ENCODE measurements at places on chromosomes 16 and 17.
A peak's percentile ranks its signal among the peaks of the same experiment; 100 is the strongest.

DNA sequence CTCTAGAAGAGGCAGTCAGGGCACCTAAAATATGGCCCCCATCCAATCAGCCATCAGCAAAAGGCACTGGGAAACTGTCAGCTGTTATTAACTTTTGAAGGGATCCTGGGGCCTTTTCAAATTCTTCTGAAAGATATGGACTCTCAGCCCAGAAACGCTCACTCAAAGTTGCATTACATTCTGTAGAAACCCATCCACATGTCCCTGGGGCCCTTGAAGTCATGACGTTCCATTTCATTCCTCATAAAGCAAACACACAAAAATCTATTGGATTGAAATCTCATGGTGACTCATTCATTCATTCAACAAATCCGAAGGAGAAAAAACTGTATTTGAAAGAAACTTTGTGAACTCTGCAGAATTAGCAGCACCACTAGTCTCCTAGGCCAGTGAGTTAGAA is 215.3 kb downstream of the C16orf95 start:
- no peak for DNase-seq

DNA sequence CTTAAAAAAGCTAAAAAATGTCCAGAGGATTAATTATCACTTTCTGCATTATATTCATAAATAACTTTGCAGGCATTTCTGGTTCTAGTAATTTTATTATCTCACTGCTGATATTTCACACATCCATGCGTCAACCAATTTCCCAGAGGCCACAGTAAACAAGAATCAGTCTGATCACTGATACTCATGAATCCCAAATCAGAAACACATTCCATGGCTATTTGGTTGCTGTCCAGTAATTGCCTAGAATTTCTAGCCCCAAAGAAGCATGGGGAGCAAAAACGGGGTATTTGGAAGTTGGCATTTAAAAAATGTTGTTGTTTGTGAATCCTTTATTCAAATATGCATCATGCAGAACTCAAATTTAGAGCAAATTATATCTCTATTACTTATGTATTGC is 244.8 kb downstream of the CDH8 start:
- no peak for DNase-seq

- no peak for DNase-seq
These were observed 190.7 kb downstream of the AXIN2 start for GRCh38 chr17:65370669-65371131.

- no peak for DNase-seq
These were observed 81.2 kb downstream of the LMF1 start for GRCh38 chr16:889586-889985.

DNA sequence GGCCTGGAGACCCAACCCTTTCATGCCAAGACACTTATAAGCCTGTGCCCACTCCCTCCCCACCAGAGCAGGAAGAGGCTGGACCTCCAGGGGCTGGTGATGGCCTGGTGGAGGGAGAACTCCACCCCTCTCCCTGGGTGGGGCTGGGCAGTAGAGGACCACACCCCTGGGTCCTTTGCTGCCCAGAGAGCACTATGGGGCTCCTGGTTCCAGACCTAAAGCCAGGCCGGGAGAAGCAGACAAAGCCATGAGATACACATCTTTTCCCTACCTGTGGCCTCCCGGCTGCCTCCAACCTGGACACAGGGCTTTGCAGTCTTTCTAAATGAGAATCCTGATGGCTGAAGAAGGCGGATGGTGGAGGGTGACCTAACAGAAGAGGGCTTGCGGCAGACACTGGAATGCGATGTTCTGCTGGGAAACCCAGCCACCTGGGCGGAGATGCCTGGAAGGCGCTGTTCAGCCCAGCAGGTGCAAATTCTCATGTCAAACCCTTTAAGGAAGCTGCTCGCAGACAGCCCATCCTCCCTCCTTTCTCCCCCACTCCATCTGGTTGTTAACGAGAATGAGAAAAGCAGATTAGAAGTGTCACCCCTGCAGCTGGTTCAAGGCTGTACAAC is 43.9 kb upstream of the KIFC3 start:
- DNase-seq, result no peak

- DNase-seq, result peak; percentile 42
These were observed 4.0 kb upstream of the IL17C start for GRCh38 chr16:88634141-88634993.

DNA sequence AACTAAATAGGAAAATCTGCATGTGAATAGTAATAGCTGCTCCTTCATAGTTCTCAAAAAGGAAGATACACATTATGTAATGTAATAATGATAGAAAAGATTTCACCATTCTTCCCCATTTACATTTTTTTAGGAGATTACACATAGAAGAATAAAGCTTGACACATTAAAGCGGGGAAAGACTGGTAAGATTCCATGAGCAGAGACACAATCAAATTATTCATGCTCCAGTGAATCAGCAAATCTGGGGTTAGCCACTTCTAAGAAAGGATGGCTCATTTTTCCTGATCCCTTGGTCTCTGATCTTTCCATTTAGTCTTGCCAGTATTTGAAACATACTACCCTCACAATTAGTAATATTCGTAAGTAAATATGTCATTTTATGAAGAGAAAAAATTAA is 81.9 kb downstream of the CA4 start:
- no peak for DNase-seq

- DNase-seq, result no peak
These were observed 34.3 kb upstream of the ERCC4 start for GRCh38 chr16:13885700-13886099.

DNA sequence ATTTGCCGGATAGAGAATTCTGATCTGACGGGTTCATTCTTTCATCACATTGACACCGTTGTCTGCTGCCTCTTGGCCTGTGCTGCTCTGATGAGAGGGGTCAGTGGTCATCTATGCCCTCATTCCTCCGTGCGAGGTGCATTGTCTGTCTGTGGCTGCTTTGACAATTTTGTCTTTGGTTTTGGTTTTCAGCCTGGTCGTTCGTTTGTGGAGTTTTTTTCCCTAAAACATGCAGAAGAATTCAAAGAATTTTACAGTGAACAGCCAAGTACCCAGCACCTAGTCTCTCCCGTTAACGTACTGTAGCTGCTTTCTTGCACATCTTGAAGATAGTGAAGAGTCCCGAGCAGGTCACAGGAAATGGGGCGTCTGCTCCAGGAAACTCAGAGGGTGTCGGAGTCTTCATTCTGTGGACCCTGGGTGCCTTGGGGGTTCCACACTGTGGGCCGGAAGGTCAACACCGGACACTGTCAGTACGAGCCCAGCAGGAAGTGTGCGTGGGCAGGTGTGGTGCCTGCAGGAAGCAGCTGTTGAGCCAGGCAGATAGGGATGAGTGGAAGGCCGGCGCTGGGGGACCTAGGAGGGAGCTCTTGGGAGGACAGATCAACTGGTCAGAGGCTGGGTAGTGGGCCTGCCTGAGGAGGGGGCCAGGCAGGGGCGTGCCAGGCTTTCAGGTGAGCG is 28.2 kb downstream of the CRAMP1 start:
- no peak for DNase-seq

DNA sequence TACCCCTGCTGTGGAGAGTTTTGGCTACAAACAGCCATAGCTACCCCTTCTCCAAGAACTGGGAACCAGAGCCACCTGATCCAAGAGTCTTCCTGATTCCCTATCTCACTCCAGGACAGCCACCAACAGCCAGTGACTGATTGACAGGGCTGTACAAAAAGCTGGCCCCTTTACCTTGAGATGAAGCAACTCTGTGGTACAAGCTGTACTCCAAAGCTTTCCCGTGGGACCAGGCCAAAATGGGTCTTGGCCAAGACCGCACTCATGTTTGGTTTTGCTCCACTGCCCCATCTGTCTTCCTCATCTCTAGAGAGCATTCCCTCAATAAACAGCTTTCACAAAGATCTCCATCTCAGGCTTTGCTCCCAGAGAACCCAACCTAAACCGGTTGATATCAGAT is 43.6 kb downstream of the RNF157 start:
- no peak for DNase-seq

GRCh38 chr16:66752379-66752778 is 970 bp upstream of the DYNC1LI2 start:
- no peak for DNase-seq

GRCh38 chr17:33039874-33040273 is 48.2 kb downstream of the SPACA3 start:
- DNase-seq, result no peak

DNA sequence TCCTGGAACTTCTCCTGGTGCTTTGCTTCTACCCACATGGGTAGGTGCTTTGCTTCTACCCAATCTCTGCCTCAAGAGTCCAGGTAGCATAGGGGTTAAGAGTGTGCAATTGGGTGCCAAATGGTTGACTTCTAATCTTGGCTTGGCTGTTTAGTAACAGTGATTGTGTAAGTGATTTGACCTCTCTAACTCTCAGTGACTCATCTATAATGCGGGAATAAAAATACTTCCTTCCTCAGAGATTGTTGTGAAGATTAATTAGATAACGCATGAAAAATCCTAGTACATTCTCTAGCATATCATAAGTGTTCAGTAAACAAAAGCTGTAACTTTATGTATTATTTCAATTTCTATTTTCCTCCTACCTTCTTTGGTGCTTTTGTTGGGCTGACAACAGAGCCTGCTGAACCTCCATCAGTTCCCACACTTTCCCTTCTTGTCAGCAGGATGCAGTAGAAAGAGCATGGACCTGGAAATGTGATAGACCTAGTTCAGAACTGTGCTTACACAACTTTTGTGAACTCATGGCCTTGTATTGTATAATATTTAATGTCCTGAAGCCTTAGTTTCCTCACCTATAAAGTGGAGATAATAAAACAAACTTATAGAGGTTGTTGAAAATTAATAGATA is 72.9 kb upstream of the SMIM36 start:
- no peak for DNase-seq

- no peak for DNase-seq
These were observed 51.8 kb downstream of the VAC14 start for GRCh38 chr16:70749006-70749678.

DNA sequence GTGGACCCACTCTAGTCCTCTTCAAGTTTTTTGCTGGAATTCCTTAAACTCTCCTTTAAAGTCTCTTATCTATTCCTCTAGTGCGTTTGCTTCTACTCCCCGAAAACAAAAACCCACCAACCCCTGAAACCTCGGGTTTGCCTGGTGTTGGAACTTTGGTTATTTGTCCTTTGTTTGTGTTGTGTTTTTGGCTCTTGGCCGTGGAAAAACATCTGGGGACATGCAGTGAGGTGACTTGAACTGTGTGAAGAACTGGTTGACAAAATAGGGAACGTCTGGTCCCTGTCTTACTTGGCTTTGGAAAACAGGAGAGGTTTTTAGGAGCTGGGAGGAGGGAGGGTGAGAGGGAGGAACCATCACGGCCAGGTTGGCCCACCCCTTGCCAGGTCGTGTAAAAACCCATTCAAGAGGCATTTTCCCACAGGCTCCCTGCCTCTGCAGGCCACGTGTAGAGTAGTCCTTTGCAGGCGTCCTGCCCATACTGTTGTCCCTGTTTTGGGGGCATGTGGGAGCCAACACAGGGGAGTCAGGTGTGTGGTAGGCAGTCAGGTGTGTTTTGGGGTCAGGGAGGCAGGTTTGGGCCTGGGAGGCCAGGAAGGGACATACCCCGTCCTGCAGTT is 169.3 kb downstream of the RAB11FIP4 start:
- DNase-seq, result no peak

DNA sequence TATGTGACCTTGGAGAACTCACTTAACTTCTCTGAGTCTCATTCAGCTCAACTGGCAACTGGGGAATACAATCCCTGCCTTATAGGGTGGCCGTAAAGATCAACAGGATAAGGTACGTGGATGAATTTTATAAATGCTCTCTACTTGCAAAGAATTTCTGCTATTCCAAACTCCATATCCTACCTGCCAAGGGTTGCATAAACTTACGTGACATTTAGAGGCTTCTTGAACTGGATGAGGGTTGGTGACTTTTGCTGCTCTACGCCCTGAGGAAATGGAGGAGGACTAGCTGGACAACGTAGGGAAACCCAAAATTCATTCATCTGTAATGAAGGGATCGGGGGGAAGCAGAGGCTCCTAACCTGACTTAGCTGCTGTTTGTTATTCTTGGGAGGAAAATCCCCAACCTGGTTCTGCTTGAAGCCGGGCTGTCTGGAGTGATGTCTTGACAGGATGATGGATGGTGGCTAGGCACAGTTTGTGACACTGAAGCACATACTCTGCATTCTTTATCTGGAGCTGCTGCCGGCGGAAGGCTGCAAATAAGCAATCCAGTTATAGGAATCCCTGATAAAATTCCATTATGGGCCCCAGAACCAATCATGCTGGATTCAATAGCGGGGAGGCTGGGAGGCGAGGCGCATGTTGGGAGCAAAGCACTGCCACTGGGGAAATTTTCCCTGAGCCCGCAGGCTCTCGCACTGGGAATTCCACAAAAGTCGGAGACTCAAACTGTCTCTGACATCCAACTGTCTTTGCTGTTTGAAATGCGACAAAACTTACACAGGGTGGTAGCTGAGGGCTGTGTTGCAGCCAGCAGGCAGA is 94.7 kb upstream of the SDK2 start:
- DNase-seq, result no peak

GRCh38 chr16:23929237-23929636 is 93.5 kb downstream of the PRKCB start:
- no peak for DNase-seq

GRCh38 chr16:54030451-54030850 is 256.1 kb downstream of the IRX3 start:
- no peak for DNase-seq

DNA sequence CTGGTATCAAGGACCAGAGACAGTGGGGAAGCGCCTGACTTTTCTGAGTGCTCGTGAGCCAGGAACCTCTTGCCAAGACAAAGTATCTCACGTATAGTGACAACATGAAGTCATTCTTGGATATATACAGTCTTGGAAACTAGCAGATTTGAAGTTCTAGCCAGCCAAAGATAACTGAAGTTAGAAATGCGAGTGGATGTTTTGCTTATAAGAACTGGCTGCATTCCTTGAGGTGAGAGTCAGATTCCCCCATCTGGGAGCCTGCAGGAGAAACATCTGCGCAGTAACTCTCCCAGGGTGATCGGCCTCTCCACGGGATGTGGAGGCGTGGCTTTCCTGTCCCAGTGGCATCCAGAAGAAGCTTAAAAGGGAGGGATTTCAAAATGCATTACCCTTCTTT is 89.8 kb downstream of the SHISA6 start:
- no peak for DNase-seq

- DNase-seq, result no peak
These were observed 110.3 kb downstream of the C16orf95 start for GRCh38 chr16:87206646-87207451.

- no peak for DNase-seq
These were observed 261.8 kb upstream of the PSMD7 start for GRCh38 chr16:74034862-74035261.

DNA sequence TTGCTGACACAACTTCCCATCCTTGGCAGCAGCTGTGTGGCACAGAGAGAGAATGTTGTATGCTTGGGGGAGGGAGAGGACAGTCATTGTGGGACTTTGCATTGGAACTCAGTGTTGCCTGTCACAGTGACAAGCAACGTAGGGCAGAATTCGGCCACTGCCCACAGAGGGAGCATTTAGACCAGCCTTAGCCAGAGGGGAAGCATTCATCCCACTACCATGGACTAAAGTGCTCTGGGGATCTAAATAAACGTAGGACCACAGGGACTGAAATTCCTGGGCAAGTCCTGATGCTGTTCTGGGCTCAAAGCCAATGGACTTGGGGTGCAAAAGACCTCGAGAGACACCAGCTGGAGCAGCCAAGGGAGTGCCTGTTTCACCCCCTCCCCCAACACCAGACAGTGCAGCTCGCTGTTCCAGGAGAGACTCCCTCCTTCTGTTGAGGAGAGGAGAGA is 44.9 kb downstream of the ABCA8 start:
- peak; percentile 31 for DNase-seq

GRCh38 chr17:81240761-81241160 is 1.6 kb downstream of the NDUFAF8 start:
- no peak for DNase-seq

- no peak for DNase-seq
These were observed 1.5 kb upstream of the MMP28 start for GRCh38 chr17:35796942-35797341.

GRCh38 chr16:65122724-65123395 is 997 bp upstream of the CDH11 start:
- DNase-seq, result no peak

Data from substantia nigra (tissue), 51 donors.